ENCODE measurements at places on chromosomes 5 and 9. TPM values are rescaled to one million over a fixed set of nuclear protein-coding genes. Genes with fewer than 3 reads are reported as not detected.

- no peak for DNase-seq
Observed at GRCh38 chr5:103235891-103236290, 22.7 kb upstream of the MACIR start.

GRCh38 chr9:117365438-117365837 lies 49.4 kb downstream of the ASTN2 start:
- DNase-seq = peak; percentile 51

GRCh38 chr5:116011046-116011445 lies 21.2 kb upstream of the ARL14EPL start:
- DNase-seq = no peak

Gene GABBR2
- 0.97 TPM for total RNA-seq

Gene MYMK
- total RNA-seq = not detected

Measured in prostate gland (tissue), 2 donors.